Stimulated activated CD8-positive, alpha-beta memory T cell treated with anti-CD3 and anti-CD28 coated beads, Interleukin-7, amount 100 ng/mL, for 48 hours (primary cell): ENCODE measurements at places on chromosomes 12 and 14.

DNA sequence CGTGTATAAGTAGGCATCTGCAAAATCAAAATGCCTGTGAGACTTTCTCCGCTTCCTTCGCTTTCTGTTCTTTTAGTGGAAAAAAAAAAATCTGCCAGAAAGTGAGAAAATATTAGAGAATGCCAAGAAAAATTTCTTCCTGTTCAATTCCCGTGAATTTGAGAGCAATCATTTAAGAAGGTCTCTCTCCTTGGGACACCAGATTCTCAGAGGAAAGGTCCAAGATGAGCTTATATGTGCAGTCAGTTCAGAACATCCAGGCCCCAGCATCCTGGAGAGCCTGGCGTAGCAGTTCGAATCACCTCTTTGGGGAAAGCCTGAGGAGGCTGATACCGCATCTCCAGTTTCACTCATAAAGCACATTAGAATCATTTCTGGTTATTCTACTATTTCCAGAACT lies 912.8 kb downstream of the GALC start:
- DNase-seq, result no peak

- no peak for DNase-seq
Observed at GRCh38 chr14:45044638-45045037, 39.3 kb upstream of the PRPF39 start.

- no peak for DNase-seq
Observed at GRCh38 chr14:37824939-37825712, 229.7 kb downstream of the TTC6 start.

GRCh38 chr12:128761379-128761790 lies 62.4 kb downstream of the SLC15A4 start:
- DNase-seq, result no peak

DNA sequence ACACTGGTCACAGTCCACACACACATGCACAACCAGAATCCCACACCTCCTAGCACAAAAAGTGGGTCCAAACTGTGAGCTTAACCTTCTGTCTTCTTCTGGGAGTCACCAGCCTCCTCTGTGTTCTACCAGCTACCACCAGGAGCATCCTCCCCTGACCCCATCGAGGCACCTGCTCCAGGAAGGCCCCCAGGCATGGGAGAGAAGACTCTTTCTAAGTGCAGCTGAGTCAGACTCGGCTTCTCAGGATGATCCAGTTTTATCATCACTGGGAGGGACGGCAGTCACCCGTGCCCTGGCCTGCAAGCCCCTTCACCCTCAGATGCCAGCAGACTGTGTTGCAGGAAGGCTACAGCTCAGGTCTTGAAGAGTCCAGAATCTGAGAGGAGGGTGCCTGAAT lies 7.9 kb upstream of the ENDOU start:
- no peak for DNase-seq

- DNase-seq, result no peak
Observed at GRCh38 chr14:46034305-46034704, 617.3 kb downstream of the RPL10L start.

DNA sequence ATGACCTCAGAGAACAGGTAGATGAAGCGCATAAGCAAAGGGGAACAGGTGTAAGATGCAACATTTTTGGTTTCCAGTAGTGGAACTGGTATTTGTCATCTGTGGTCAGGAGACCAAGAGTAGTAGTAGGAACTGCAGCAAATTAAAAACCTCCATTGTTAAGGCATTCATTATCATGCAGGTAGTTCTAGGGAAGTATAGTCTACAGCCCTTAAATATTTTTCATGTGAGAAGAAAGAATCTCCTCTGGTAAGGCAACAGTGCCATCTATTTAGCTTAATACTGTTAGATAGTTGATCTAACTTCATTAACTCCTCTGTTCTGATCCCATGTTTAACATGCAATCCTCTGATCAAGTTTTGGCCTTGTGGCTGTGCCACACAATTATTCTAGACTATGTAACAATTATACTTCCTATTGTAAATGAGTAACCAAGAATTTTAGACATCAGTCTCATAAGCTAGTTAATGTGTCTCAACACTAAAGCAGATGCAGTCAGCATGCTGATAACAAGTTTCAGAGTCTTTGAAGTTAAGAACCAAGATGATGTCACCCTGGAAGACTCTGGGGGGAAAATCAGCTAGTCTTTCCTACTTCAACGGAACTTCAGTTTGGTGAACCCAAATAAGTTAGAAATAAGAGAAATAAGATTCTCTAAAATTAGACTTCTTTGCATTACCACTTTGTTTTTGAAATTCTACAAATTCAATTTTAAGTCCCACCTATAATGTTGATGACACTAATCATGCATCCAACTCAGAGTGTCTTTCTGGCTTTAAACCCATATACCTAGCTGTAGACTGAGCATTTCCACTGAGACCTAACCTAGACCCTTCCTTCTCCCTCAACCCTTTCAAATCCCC lies 70.9 kb downstream of the STXBP6 start:
- no peak for DNase-seq

GRCh38 chr14:39322807-39323206 lies 89.1 kb downstream of the MIA2 start:
- DNase-seq, result no peak

DNA sequence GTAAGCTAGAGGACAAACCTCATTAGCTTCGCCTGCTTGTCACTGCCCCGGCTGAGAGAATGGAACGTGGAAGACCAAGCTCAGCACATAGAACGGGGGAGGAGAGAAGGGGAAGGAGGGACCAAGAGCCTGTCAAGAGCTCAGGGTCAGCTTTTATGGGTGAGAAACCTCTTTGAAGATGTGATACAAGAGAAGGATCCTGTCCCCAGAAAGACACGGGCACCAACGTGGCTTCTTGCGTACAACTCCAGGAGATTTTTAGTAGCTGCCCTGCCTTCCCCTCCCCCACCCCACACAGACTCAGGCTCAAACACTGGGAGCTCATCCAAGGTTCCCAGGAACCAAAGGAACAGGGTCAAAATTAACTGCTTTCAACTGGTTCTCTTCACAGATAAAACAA lies 34.7 kb downstream of the APPL2 start:
- DNase-seq, result no peak
